ENCODE measurements at places on chromosomes 3 and 15.

DNA sequence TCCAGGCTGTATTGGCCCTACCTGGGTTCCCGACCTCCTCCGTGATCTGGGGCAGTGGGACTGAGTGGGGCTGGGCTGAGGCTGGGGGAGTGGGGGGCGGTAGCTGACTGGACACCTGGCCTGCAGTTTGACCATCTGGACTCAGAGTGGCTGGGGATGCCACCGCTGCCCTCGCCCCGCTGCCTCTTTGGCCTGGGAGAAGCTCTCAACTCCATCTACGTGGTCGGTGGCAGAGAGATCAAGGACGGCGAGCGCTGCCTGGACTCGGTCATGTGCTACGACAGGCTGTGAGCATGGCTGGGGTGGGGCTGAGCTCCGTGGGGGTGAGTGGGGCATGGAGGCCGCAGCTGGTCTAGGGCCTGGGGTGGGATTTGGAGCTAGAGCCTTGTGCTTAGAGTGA is 2.7 kb downstream of the KLHL40 start:
- no peak for DNase-seq

DNA sequence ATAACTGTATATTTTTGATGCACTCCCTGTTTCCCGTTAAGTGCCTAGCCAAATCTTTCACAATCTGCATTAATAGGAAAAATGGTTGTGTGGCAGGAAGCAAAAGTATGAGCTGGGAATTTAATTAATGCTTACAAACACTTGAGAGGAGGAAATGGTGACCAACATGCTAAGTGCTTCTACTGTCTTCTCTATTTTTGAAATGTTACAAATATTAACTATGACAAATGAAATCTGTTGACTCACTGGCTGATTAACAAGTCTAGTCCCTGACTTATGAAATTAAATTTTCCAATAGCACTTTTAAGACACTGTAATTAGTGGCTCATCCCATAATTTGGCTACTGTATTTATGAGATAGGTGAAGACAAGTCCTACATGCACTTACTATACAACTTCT is 446.9 kb upstream of the DPPA4 start:
- DNase-seq, result no peak

DNA sequence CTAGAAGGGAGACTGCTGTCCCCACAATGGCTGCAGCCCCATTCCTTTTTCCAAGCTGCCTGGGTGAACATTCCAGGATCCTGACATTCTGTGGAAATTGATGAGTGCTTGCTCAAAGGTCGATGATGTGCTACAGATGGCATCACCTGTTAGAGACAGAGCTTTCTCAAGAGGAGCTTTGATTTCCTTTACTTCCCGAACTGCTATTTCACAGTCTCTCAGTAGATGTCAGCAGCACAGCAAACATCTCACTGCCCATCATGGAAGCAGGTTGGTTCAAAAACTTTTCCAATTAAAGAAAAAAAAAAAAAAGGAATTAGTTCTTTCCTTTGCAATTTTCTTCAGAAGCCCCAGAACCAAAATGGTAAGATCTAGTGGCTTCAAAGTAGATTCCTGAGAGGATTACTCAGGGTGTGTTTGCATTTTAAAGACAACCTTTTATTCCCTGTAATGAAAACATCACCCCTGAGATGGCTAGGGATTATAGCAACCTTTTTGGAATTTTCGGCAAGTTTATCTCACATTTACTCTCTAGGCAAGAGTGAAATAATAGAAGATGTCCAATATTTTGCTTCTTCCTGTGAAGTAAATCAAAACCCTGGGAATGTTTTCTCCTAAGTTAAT is 44.8 kb downstream of the POLR2M start:
- DNase-seq, result peak; percentile 37

DNA sequence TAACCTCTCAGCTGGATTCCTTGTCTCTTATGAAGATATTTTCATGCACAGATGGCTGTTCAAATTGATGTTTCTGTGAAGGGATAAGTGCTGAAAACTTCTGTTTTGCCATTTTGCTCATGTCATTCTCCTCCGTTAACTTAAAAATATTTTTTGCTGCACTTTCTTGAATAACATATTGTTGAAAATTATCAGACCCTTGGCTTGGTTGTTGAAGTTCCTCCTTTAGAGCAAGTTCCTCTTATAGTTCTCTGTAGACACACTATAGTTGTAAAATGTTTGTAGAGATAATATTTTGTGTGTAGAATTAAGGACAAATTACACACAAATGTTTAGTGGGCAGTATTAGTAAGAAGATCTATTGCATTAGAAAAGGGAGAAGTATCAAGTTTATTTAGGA is 300.4 kb downstream of the SV2B start:
- DNase-seq, result no peak

- DNase-seq, result no peak
Observed at GRCh38 chr3:76311941-76312340, 526.6 kb upstream of the ZNF717 start.

DNA sequence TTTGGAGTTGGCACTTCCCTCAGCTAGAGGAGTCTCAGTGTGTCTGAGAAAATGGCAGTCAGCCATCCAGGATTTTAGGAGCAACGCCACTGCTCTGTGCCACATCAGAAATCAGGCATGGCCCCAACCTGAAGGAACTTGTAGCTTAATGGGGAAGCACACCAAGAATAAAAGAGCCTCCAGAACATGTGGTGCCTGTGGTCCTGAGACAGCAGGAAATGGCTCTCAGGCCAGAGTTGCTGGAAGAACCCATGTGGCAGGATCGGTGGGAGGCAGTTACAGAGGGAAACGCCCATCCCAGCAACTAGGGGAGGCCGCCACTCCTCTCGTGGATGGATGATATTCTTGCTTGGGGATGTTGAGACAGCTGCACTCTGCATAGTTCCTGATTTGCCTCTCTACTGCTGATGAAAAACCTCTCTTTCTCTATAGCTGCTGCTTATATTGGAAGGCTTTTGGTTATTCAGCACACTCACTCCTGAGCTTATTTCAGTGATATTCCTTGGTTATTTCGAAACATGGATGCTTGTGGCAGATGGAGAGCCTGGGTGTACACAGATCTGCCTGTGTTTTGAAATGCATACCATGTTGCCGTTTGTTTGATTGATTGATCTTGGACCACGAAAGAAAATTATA is 52.4 kb downstream of the KLHL25 start:
- no peak for DNase-seq
